ENCODE measurements at places on chromosomes 5 and 9.

DNA sequence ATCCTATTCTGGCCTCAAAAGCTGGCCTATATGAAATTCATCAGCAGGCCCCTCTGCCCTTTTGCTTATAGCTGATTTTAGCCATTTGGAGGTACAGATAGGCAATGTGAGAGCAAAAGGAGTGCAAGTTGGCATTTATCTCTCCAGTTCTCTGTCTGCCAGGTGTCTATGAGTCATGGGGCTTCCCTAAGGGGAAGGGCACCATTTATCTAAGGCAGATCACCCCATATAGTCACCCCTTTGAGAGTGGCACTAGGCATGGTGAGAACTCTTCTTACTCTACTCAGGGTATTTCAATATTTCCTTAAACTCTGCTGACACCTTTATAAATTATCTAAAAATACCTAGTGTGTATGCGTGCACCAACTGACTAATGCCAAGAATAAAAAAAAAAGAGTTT is 314.7 kb upstream of the CDH6 start:
- DNase-seq: no peak

- no peak for DNase-seq
These were observed 50.7 kb downstream of the CNTLN start for GRCh38 chr9:17185481-17186029.

- DNase-seq: no peak
These were observed 625.3 kb upstream of the DMAC1 start for GRCh38 chr9:8424786-8425410.

DNA sequence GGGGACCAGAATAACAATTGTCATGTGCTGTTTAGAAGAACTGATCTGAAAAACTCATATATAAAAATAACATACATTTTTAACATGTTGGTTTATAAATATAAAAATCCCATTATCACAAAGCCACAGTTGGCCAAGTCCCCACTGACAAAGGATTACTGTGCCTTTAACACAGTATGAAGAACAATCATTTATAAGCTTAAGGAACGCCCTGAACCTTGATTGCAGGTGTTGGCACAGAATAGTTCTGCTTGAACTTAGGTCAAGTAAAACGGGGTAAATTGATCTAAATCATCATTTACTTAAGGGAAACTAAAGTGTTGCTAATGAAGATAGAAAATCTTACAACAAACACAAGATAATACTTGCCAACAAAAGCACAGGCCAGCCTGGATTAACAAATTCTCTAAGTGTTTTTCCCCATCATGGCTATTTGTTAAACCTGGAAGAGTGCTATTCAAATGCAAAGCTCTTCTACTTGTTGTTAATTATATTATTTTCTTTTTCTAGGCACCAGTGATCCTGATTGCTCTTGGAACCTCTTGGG is 46.1 kb downstream of the ASTN2 start:
- DNase-seq: no peak

GRCh38 chr5:65268525-65268924 is 213.2 kb downstream of the ADAMTS6 start:
- no peak for DNase-seq

- DNase-seq: no peak
These were observed 75.9 kb upstream of the PRR16 start for GRCh38 chr5:120388016-120388781.

DNA sequence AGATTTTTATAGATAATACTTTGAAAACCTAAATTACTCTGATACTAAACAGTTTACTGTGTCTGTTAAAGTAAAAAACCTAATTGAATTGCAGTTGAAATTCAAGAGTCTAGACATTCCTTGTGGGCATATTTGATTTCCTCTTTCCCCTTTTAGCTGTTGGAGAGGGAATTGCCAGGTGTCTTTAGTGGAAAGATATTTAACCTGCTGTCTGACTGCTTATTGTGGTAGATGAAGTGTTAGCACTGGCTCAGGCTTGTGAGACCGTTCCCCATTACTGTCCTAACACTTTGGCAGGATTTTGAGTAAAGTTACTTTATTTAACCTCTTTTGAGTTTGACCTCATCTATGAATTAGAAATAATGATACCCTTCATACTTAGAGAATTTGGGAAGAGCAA is 16.4 kb downstream of the MAP3K1 start:
- no peak for DNase-seq

- DNase-seq: no peak
These were observed 101.2 kb downstream of the SLC28A3 start for GRCh38 chr9:84239343-84239742.

DNA sequence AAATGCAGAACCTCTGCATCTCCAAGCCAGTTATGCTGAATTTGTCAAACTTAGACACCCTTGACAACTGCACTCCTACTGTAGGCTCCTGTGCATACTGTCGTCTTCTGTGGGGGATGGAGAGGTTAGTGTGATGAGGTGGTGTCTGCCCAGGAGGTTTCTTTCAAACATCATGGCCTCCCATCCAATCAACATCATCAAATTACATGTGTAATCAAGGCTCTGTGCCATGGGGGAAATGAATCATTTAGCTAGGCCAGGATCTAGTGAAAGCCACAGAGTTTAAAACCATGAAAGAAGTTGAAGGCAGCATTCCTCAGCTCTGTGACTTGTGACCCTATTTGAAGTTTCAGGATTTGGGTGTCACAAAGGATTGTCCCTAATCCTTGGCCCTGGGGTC is 240.6 kb downstream of the MARCHF11 start:
- no peak for DNase-seq

- DNase-seq: no peak
These were observed 679.8 kb downstream of the CETN3 start for GRCh38 chr5:89729623-89730301.

- no peak for DNase-seq
These were observed 129.4 kb downstream of the OLFM1 start for GRCh38 chr9:135216791-135217441.

DNA sequence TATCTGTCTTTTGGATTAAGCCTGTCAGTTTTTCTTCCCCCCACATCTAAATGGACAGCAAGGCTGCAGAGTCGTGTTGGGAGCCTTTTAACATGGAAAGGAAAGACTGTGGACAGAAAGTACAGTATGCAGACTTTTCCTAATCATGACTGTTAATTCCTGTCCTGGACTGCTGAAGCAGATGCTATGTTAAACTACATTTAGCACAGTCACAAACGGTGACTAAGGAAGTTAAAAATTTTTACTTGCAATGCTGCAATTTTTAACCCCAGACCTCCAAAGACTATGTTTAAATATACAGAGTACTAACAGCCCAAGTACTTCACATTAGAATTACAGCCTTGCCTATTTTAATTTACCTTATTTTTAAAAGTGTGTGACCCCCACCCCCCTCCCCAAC is 51.8 kb downstream of the ELAVL2 start:
- DNase-seq: no peak

GRCh38 chr9:95620314-95620713 is 103.5 kb upstream of the PTCH1 start:
- no peak for DNase-seq

DNA sequence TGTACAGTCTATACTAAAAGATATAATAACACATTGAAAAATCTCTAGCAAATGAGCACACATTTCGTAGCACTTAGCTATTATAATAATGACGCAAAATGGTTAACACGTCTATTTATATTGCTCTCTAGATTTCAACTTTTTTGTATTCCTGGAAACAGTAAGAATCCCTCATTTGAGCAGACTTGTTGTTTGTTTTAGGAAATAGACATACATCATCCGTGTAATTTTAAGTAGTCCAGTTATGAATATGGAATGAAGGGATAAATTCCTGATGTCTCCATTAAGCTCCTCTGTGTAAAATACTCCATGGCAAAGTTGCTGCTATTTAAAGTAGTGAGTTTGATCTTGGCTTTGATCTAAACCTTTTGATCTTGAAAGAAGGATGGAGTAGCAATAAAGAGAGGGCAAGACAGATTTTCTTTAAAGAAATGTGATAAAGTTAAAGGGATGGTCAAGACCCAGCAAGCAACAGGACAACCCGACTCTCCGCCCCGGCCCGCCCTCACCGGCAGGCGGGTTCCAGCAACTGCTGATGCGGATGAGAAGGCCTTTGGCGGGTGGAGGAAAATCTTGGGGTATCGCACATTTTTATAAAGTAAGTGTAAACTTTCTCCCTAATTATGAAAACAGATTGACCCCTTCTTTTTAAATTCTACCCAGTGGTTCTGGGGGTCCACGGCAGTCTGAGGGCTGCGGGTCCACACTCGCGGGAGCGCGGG is 277.4 kb downstream of the AOPEP start:
- no peak for DNase-seq

GRCh38 chr9:123880420-123880819 is 49.5 kb downstream of the DENND1A start:
- no peak for DNase-seq

GRCh38 chr5:22837803-22838202 is 15.3 kb downstream of the CDH12 start:
- DNase-seq: no peak

DNA sequence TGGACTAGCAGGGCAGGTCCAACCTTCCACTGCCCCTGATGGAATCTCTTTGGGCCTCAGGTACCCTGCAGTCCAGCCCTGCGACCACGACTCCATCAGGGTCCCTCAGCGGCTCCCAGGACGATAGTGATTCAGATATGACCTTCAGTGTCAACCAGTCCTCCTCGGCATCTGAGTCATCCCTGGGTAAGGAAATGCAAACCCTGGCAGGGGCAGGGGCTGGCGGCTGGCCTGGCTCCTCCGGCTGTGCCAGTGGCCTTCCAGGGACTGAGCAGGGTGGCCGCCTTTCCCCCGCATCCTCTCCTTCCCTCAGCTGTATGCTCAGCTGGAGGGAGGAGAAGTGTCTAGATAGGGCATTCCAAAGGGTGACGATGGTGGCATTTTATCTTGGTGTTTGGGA is 45.0 kb downstream of the NEURL1B start:
- DNase-seq: no peak

DNA sequence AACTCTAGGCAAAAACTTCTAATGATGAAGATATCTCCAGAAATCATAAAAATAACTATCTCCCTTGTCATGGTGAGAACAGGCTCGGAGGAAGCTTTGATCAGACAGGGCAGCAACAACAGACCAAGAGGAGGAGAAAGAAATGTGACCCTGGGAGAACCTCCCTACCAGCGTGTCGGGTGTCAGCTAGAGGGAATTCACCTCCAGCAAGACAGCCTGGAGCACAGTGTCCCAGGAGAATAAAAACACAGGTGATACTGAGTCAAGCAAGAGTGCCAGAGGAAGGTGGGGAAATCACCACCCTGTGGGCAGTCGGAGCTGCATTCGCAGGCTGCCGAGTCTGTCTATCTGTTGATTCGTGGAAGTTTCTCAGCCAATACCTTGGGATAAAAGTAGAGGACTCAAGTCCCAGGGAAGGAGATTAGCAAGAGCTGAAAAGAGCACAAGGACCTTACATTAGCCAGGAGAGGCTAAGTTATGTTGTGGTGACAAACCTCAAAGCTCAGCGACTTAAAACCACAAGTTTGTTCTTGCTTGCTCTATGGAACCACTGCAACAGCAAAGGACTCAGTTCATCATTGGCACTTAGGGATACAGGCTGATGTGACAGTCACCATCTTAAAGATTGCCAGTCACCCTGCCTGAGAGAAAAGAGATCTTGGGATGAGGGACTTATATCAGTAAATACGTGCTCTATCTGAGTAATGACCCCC is 598.3 kb downstream of the CCDC171 start:
- DNase-seq: no peak

DNA sequence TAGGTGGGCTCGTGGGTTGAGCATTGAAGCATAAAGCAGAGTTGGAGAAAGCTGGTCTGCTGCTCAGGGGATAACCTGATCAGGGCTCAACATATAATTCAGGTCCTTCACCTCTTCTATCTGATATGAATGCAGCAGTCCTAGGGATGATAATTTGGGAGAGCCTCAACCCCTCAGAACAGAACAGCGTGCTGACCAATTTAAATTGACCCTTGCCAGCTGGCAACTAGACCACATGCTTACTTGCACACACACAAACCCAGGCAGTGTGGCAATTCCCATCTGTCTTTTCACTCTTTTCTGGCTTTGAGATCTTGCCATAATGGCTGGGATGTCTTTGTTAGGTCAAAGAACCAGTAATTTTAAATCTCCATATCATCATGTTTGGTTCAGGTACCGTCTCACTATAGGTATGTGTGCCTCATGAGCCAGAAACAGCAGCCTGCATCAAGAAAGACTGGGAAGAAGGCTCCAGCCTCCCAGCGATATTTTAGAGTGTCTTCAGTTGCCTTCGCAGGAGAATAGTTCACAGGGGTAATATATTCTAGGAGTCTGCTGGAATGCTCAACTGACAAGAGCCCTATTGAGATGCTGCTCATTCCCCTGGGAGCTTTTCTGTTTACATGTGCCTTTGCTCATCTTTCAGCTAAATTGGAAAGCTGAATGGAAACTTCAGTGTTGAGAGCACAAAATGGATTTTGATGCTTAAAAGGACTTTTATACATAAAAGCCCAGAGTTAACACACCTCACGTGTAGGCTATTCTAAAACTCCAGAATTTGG is 497.6 kb downstream of the RASEF start:
- no peak for DNase-seq

DNA sequence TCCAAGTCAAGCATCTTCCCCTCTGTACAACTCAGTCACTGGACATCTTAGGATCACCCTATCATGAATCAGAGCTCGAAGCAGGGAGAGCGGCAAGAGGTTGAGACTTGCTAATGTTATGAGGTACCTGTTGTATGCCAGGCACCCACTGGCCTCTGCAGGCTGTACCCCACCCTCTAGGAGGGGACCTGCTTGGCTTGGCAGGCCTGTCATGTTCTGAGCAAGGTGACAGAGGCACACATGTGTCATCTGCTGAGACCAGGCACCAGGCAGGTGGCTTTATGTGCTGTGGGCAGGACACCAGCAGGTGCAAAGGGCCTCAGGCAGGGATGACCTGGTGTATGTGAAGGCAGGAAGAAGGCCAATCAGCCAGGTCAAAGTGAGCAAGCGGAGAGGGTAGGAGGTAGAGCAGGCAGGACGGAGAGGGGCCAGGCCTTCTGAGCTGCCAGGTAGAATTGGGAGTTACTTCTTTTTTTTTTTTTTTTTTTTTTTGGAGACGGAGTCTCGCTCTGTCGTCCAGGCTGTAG is 60.3 kb upstream of the RPL26L1 start:
- no peak for DNase-seq

DNA sequence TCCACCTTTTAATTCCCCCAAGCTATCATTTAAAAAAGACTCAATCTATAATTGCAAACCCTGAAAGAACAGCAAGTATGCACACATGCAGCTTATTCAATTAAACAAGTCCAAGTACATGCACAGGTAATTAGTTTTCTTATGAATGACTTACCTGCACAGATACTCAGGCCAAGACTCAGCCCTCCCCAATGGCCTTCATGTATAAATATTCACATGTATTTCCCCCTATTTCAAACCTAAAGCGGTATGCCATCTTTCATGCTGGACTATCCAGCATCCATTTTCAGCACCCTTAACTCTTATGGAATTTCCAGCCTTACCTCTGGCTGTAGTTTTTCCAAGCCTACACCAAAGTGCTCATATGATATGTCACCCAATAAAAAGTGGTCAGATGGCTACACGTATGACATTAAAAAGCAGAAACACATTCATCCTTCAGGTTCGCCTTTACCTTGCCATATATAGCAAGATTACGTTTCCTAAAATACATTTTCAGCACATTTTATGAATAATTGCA is 205.5 kb downstream of the MEF2C start:
- DNase-seq: no peak

- no peak for DNase-seq
These were observed 11.1 kb downstream of the CNTFR start for GRCh38 chr9:34578241-34579103.

GRCh38 chr5:180172447-180173197 is 36.4 kb downstream of the RASGEF1C start:
- no peak for DNase-seq

GRCh38 chr9:112823257-112823656 is 67.4 kb downstream of the SLC46A2 start:
- DNase-seq: no peak

- DNase-seq: no peak
These were observed 48.9 kb upstream of the SLC2A8 start for GRCh38 chr9:127347831-127348776.

GRCh38 chr9:37954581-37954981 is 50.7 kb upstream of the SLC25A51 start:
- no peak for DNase-seq

All from gastrocnemius medialis (tissue), 4 donors.